NCI-H2107 (cell line): ENCODE measurements at places on chromosomes 3 and 15.

DNA sequence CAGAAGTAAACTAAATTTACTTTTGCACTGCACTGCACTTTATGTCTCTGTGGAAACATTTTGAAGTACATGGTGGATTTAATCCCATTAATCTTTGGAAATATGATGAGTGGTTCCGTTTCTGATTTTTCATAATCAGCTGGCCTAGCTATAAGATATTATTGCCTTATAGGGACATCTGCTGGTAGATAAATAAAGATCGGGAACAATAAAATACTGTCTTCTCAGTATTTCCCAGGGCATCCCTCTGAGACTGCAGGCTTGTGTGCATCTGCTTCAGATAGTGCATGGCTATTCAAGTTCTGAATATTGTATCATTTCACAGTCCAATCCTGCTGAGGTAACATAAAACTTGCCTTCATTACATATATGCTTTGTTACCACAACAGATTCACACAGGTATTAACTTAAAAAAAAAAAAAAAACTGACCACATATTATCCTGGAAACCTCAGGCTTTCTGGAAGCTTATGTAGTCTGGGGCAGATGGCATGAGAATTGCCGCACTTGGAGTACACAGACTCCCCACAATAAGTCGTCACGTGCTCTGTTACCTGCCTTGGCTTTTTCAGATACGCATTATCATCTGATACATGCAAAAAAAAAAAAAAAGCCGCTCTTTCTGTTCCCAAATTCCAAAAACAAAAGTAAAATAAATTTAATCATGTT, 330.8 kb upstream of the AGTR1 start:
- DNase-seq, result no peak

GRCh38 chr3:179528772-179529171, 34.0 kb upstream of the ACTL6A start:
- peak; percentile 39 for DNase-seq

DNA sequence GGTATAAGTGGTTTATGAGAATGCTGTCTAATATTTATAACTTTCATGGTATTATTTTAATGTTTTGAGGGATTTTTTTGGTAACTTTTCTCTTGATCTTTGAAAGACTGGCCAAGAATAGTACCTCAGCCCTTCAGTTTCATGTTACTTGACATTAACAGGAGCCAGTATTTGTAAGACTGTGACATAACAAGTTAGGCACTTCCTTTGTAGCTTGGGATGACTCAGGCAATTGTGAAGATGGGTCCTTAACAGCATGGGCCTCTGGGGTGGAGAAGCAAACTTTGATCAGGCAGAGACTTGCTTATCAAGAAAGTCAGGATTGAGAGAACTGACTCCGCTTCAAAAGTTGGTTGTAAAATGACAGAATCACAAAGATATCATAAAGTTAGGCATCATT, 9.5 kb downstream of the LRRC49 start:
- no peak for DNase-seq

DNA sequence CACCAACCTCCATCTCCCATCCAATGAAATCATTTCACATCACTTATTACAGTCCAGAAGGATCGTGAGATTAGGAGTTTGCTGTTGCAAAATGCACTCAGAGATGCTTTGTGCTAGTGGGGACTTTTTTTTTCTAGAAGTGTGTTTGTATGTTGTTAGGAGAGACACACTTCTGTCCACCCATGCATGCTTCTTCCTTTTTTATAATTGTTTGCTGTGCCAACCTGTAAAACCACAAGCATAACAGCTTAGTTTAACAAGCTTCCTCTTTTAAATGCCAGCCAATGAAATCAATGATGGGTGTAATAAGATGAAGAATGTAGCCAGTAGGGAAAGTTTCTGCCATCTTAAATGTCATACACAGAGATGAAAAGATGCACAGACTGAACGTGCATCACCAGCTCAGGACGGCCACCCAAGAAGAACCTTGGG, 305.6 kb upstream of the STT3B start:
- DNase-seq, result no peak
